ENCODE measurements at places on chromosomes 7 and 10. TPM values are rescaled to one million over a fixed set of nuclear protein-coding genes. Genes with fewer than 3 reads are reported as not detected.

The ZNF425 gene
- total RNA-seq, result 4.3 TPM

The PRF1 gene
- not detected for total RNA-seq

The GJD4 gene
- not detected for total RNA-seq

The ZPBP gene
- total RNA-seq, result not detected

All from fibroblast of the aortic adventitia (primary cell).